Naive B cell (primary cell): ENCODE measurements at places on chromosomes 7 and 10.

DNA sequence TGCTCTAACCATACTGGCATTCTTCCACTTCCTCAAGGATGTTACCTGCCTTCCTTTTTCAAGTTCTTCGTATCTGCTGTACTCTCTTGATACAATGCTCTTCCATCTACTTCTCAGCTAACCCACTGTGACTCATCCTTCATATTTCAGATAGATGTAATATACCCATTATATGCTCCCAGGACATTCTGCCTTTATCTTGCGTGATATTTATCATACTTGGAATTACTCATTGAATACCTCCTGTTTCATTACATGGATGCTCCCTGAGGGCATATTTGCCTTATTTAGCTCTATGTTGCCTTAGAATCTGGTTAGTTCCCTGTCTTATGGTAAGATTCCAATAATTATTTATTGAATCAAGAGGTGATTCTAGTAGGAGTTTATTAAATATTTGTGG is 706.4 kb downstream of the SORCS3 start:
- no peak for DNase-seq

DNA sequence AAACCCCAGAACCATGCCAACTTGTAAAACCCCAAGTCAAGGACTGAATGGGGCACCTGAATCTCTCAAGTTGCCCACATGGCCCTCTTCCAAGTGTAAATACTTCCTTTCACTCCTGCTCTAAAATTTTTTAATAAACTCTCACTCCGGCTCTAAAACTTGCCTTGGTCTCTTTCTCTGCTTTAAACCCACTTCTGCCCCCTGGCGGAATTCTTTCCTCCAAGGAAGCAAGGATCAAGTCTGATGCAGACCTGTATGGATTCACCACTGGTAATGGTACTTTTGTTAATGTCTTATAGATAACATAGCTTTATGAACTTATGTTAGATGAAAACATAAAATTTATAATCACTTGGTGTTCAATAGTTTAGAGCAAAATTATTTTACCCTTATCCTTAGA is 33.8 kb downstream of the SLC16A9 start:
- DNase-seq = no peak

DNA sequence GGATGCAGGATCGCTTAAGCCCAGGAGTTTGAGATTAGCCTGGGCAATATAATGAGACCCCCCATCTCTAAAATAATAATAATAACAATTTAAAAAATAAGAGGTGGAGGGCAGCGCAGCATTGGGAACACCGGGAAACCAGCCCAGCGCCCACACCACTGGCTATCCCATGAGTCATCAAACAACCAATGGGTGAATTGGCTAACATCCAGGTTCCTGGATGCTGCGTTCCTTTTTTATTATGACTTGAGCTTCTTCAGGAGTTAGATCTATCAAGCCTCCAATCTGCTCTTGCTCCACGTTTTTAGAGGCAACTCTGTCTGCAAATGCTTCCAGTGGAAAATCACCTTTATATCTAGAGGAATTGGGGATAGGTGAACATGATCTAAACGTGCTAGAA is 10.0 kb upstream of the LRRC4 start:
- DNase-seq = no peak

- DNase-seq = no peak
Measured at GRCh38 chr7:157977306-157977705, 610.3 kb downstream of the PTPRN2 start.

DNA sequence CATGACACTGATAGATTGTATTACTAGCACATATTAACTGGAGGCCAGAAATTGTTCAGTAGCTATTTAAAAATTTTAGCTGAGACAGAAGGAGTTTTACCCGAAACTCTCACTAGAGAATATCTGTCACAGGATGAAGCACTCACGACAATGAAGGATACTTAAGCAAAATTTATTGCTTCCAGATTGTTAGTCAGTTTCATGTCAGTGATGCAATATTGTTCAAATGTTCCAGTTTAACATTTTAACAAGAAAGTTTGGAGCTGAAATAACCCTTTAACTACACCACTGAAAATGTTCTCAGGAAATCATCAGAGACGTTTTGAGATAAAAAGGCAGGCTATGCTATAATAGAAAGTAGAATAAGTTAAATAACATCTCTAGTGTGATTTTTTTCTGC is 15.0 kb upstream of the CADPS2 start:
- no peak for DNase-seq

- no peak for DNase-seq
Measured at GRCh38 chr7:99707096-99707495, 27.3 kb upstream of the CYP3A5 start.

- no peak for DNase-seq
Measured at GRCh38 chr10:60309891-60310290, 79.8 kb downstream of the ANK3 start.

DNA sequence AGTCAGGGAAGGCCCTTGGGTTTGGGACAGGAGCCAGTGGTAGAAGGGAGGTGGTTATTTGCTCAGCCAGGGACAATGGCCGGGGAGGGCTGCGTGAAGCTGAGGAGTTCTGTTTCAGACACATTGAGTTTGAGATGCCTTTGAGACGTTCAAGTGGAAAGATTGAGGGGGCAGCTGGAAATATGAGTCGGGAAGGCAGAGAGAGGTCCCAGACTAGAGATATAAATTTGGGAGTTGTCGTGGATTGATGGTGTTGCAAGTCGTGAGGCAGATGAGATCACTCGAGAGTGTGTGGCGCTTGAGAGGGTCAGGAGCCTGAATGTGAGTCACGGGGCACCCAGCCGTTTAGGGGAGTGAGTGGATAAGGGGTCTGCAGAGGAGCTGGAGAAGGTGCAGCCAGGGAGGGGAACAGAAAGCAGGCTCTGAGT is 73.3 kb downstream of the ZMIZ1 start:
- no peak for DNase-seq

DNA sequence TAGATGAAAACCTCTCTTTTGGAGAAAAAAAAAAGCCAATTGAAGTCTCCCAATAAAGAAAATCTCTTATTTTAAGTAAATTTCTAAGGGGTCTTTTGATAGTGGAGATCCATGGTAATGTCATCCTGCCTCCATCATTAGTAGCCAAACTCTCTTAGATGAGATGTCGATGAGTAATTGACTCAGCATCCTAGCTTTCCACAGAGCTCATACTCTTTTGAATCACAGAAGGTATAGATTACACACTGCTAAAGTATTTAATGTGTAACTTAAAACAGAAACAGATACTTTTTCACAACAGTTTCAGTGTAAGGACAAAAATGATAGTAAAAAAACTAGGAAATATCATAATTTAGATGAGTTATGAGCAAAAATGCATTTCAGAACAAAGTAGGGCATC is 19.4 kb downstream of the MAGI2 start:
- DNase-seq = no peak

GRCh38 chr10:69904533-69904932 is 102.8 kb downstream of the COL13A1 start:
- no peak for DNase-seq

GRCh38 chr7:22998519-22998896 is 15.4 kb downstream of the HYCC1 start:
- no peak for DNase-seq

GRCh38 chr10:62022830-62023229 is 121.3 kb downstream of the ARID5B start:
- DNase-seq = no peak

DNA sequence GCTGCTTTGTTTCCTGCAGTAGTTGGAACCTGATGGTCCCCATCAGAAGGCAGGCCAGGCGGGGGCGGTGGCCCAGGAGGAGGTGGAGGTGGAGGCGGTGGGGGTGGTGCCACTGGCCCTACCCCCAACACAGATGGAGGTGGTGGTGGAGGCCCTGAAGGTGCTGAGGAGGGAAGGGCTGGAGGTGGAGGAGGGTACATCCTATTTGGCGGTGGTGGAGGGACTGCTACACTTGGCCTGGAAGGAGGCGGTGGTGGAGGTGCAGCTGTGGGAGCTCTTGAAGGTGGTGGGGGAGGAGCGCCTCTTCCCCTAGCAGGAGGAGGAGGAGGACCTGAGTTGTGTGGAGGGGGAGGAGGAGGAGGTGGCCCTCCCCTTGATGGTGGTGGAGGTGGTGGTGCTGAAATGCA is 36.8 kb downstream of the LMOD2 start:
- DNase-seq = no peak
